CD4-positive, alpha-beta T cell treated with Interleukin-15 for 1 hour (primary cell): ENCODE measurements at places on chromosomes 2 and 18.

DNA sequence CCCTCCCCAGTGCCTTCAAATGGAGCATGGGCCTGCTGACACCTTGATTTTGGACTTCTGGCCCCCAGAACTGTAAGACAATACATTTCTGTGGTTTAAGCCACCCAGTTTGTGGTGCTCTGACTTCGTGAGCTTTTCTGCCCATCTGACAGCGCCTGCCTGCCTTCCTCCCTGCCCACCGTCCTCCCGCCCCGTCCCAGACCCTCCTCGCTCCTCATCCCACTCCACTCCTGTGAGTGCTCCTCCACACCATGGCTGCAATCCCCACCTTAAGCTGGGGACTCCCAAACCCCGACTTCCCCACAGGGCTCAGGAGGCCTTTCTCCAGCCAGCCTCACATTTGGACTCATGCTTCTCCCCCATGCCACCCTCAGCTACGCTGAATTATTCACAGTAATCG lies 70.7 kb downstream of the CABLES1 start:
- no peak for DNase-seq

- no peak for DNase-seq
Measured at GRCh38 chr2:21820271-21820670, 696.5 kb downstream of the TDRD15 start.

DNA sequence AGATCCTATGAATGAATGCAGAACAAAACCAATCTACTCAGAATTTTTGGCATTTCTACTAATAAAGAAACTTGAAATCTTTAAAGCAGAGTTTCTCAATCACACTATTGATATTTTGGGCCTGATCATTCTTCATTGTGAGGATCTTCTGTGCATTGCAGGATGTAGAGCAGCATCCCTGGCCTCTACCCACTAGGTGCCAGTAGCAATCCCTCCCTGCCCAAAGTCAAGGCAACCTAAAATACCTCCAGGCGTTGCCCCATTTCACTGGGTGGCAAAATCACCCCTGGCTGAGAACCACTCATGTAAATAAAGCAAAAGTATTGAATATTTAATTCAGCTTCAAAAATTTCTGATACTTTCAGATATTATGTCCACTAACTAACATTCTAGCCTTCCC lies 213.0 kb downstream of the SP3 start:
- no peak for DNase-seq

GRCh38 chr18:79395761-79396404 lies at the start of gene NFATC1:
NFATC1 (plus strand) TSS chr18:79395930; CDS start chr18:79396225, 295 bp downstream.
- peak; percentile 87 for DNase-seq

DNA sequence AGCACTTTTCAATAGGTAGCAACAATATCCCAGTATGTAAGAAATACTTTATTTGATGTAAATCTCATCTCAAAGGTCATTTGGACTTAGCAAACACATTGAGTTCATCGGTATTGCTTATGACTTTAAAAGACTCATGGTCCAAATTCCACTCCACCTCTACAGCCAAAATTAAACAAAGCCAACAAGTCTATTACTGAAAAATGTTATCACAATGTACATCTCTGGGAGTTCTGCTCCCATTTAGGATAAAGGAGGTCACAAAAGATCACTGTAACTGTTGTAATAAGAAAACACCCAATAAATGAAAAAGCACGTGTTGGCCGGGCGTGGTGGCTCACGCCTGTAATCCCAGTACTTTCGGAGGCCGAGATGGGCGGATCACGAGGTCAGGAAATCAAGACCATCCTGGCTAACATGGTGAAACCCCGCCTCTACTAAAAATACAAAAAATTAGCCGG lies 50.0 kb downstream of the ESCO1 start:
- no peak for DNase-seq

DNA sequence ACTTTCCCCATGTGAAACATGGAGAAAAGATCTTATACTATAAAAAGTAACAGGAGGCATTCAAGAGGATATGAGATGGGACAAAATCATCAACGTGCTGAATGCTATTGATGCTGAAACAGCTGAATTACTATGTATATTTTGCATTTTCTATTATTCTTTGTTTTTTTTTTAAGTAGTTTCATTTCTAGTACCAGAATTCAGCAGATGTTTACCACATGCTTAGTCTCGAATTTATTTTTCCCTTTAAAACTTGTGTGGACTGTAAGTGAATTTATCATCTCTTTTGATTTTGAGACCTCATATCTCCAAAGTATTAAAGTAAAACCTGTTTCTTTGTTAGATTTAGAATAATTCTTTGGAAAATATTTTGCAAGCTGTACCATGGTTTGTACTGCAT lies 205.8 kb downstream of the PTPRM start:
- DNase-seq: no peak

DNA sequence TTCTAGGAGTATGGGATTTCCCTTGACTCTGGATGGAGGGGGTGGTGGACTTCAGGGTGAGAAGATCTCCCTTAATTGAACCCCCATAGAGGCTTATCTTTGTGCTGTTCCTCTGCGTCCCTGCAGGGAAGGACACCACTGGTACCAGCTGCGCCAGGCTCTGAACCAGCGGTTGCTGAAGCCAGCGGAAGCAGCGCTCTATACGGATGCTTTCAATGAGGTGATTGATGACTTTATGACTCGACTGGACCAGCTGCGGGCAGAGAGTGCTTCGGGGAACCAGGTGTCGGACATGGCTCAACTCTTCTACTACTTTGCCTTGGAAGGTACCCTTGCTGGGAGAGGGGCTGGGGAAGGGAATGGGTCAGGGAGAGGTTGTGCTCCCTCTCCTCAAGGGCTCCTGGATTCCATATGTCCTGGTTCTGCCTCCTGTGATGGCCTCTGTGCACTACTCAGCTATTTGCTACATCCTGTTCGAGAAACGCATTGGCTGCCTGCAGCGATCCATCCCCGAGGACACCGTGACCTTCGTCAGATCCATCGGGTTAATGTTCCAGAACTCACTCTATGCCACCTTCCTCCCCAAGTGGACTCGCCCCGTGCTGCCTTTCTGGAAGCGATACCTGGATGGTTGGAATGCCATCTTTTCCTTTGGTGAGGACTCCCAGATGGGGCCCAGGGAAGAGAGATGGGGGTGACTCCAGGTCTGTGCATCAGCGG lies 19.3 kb downstream of the PRKAG3 start:
- DNase-seq: no peak

- DNase-seq: no peak
Measured at GRCh38 chr2:50491541-50492476, 540.1 kb downstream of the NRXN1 start.

DNA sequence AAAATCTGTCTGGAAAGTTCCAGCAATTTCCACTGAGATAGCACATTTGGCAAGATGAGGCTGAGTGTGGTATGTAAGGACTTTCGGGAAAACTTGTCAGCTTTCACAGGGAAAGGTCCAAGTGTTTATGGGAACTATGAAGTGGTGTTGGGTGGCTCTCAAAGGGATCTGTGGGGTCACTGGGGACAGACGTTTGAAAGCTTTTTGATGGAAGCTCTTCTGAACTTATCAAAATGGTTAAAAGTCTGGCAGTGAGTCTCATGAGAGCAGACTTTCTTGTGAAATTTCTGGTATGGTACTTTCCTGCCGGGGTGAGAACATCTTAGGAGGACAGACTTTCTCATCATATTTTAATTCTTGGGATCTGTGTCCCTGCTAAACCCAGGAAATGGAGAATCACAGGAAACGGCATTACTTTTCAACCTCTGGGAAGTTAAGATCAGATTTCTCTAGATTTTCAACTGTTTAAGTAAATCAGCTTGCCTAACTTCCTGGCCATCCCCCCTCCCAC lies 546.3 kb upstream of the ZEB2 start:
- DNase-seq: no peak

DNA sequence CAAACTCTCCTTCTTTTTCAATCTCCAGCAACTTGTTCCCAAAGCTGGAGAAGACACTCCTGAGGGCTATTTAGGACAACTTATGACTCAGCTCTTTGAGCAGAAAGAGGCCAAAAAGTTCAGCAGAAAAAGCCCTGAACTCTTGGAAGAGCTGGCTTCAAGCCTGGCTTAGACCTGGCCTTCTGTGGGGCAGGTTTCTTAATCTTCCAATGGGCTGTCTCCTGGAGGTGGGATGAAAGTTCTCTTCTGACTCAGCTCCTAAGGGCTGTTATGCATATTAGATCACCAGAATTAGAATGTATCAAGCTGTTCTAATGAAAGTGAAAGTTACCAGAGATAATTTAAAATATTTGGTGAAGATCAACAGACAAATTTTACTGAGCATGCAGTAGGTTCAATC lies 129.4 kb downstream of the RAD51AP2 start:
- DNase-seq: no peak

DNA sequence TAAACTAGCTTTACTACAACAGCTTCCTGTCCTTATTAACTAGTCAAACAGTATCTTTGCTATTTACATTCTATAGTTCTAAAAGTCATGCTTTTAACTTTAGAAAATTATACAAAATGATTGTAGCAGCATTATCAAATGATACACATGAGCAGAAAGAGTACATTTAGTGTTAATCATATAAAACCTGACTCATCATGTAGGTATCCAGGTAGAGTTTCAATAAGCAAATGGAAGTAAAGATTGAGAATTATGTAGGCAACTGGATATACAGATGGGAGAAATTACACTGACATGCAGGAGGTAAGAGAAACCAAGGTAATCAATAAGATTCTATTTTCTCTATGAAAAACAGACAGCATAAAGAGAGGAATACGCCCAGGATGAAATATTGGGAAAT lies 33.8 kb downstream of the TRIP12 start:
- DNase-seq: no peak

DNA sequence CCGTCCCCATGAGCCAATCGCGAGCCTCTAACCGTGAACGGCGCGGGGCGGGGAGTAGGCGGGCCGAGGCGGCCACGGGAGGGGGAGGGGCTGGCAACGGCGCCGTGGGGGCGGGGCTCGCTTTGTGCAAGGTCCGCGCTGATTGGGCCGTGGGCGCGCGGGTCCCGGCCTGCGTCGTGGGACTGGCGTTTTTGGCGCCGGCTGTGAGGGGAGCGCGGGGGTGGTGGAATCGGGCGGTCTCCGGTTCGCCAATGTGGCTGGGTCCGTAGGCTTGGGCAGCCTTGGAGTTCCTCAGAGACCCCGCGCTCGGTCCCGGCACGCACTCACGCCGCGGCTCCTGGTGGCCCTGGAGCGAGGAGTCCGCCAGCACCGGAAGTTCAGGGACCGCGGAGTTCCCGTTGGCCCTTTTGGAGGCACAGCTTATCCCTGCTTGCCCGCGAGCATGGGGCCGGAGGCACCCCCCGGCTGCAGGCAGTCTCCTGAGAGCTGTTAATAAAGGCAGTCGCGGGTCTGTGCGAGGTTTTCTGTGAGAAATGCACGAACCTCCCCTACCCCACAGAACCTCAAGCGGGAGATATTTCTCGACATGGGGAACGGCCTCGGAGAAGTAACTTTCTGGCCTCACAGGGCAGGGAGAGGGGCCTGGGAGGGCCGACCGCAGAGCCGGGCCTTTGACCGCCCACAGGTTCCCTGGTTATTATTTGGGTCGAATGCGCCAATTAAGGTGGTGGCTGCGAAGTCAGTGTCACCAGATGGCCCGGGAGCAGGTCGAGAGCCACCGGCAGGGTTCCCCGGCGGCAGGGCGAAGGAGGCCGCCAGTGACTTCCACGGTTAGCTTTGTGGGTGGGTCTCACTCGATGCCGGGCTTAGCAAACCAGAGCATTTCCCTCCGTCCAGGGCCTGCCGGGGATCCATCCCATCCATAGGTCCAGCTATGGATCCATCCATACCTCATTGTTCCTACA lies 574 bp upstream of the NCL start:
- no peak for DNase-seq

DNA sequence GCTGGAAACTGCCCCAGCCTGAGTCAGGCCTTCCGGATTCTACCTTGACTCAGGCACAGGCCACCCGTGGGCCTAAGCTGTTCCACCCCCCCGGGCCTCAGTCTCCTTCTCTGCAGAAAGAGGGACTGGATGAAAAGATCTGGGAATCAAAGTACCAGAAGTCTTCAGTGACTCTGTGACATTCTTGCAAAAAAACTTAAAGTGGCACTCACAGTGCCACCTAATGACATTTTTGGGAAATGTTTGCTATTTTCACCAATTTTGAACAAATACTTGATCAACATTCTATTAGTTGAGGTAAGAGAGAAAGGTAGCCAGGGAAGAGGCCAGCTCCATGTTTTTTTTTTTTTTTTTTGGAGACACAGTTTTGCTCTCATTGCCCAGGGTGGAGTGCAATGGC lies 48.3 kb upstream of the ACAA2 start:
- DNase-seq: no peak

DNA sequence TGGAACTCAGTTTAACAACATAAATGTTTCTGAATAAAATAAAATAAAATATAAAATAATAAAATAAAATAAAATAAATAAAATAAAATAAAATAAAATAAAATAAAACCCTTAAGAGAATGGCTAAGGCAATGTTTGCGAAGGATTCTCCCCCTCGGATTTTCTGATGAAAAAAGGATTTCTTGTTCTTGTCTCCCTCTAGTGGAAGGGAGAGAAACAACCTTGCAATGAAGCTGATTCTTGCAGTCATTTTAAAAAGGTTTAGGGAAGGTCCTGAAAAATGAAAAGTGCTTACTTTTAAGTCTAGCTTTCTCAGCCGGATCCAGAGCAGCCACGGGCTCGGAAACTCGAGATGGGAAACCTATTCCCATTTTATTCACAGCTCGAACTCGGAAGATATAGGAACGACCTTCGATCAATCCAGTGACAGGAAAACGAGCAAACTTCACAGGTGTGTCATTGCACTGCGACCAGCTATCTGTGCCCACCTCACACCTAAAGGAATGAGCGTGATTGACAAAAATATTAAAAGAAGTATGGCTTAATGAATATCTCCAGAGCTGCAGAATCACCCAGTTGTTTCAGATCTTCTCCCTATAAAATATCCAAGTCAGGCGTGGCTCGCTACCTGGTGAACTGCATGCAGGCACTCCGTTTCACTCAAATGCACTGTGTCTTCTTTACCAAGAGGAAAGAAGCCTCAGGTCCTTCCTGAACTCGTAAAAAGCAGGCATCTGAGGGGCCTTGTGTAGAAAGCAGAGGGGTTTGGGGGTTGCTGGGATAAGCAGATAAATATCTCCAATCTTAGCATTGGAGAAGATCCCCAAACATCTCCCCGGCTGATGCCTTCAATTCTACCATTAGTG lies 68.1 kb downstream of the MYOM1 start:
- no peak for DNase-seq

DNA sequence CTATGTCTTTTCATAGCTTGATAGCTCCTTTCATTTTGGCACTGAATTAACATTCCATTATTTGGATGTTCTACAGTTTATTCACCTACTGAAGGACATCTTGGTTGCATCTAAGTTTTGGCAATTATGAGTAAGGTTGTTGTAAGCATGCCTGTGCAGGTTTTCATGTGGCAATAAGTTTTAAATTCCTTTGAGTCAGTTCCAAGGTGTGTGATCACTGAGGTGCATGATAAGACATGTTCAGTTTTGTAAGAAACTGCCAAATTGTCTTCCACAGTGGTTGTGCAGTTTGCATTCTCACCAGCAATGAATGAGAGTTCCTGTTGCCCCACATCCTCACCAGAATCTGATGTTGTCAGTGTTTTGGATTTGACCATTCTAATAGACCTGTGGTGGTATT lies 24.2 kb downstream of the XDH start:
- no peak for DNase-seq
